Lower leg skin (tissue), 4 donors: ENCODE measurements at places on chromosomes 11 and 22. TPM values are rescaled to one million over a fixed set of nuclear protein-coding genes. Genes with fewer than 3 reads are reported as not detected.

DNA sequence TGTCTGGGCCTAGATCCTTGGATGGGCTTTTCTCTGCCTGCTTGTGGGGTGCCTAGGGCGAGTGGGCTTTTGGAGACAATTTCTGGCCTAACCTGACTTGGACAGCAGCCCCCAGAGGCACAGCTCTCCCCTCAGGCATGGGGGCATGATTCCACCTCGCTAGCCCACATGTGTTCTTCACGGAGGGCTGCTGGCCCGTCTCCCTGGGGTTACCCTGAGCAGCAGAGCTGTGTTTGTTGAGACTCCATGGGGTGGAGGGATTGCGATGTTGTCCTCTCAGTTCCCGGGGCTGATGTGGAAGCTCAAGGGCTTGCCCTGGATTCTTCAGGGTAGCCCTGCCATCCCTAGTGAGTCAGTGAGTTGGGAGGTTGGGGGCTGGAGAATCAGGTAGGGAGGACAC, 2.4 kb upstream of the LRRC75B start:
- DNase-seq = no peak

GRCh38 chr22:27336151-27337090, 465.1 kb downstream of the MN1 start:
- no peak for DNase-seq

DNA sequence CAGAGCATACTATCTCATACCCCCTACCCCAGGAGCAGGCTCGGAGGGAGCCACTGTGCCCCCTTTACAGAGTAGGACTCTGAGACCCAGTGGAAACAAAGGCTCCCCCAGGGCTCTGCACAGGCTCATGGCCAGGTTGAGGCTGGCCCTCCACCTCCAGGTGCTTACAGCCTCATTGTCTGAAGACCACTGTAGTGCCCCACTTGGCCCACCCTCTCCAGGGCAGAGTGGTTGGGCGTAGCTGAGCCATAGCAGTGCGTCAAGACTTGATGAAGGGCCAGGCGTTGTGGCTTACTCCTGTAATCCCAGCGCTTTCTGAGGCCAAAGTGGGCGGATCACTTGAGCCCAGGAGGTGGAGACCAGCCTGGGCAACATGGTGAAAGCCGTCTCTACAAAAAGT, 1.7 kb downstream of the ANKRD13D start:
- DNase-seq = no peak

DNA sequence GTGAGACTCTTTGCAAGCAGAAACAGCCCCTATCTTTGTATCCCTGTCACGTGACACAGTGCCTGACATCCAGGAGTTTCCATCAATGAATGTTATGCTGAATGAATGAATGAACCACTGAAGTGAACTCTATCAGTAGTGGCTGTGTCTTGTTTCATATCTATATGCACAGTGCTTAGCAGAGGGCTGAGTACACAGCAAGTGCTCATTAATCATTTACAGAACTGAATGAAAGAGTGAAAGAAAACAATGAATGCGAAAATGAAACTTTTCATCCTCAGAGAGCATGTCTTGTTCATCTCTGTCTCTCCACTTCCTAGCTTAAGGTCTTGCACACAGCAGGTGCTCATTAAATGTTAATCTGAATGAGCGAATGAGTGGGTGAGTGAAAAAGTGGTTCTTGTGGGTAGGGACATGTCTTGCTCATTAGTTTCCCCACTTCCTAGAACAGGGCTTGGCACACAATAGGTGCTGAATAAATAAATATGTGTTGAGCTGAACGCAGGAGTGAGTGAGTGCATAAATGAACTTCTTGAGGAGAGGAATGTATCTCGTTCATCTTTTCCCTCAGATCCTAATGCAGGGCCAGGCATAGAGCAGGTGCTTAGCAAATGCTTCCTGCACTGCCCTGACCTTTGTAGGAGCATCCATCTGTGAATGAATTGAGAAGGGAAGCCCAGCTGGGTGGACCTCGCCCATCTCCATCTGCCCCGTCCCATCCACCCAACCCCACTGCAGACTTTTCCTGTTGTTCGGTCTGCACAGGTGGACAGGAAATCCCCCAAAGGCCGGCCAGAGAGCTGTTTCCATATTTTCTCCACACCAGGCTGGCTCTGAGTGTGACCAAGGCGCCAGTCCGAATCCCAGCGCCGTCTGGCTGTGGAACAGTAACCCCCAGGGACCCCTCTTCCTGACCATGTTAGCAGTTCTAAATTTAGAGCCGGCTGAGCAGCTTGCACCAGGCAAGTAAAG, 113.4 kb upstream of the CRYBB3 start:
- peak; percentile 22 for DNase-seq

DNA sequence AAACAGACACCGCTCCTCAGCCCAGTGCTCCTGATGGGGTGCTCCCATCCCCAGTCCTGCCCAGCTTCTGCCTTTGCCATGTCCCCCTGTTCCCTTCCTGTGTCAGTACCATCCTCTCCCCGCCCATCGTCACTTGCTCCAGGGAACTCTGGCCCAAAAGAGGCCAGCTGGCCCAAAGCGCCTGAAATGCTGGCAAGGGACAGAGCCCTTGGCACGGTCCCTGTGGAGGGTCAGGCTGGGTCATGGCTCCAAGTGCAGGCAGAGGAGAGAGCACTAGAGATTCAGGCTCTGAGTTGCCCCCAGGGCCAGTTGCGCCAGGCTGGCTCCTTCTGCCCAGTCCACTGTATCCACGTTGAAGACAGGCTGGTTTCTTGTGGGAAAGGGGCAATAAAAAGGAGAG, 8.4 kb upstream of the HDHD5 start:
- no peak for DNase-seq

- no peak for DNase-seq
Observed at GRCh38 chr11:1081601-1082311, 7.1 kb downstream of the MUC2 start.

DNA sequence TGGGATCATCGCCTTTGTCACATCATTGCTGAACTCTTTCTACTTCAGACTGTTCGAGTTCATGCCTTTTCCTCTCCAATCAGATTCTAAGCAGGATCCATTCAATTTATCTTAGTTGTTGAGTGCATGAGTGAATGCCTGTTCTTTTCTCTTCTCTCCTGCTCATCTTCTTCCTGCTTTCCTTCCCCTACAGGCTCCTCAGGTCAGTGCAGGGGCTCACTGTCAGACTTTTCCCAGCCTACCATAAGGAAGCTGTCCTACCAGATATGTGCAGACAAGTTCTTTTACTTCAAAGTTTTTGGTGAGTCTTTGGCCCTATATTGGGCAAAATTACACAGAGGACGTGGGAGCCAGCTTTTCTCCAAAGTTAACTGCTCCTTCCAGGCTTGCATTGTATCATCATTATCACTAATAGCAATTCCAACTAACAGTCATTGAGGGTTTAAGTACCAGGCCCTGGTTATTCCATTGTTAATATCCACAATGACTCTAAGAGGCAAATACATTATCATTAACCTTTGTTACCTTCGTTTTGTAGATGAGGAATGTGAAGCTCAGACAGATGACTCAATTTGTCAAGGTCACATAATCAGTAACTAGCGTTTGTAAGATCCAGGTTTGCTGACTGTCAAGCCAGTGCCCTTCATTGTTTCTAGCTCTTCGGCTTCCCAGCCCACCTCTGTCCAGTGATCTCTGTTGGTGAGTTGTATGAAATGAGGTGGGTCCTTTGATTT, 30.4 kb downstream of the OR6Q1 start:
- DNase-seq = no peak

Gene NRXN2
- total RNA-seq = 1.1 TPM

Gene OR52E2
- total RNA-seq = not detected

Gene SCUBE2
- 12.8 TPM for total RNA-seq

Gene C22orf39
- total RNA-seq = 31.0 TPM
